ENCODE measurements at places on chromosomes 3 and 15.

DNA sequence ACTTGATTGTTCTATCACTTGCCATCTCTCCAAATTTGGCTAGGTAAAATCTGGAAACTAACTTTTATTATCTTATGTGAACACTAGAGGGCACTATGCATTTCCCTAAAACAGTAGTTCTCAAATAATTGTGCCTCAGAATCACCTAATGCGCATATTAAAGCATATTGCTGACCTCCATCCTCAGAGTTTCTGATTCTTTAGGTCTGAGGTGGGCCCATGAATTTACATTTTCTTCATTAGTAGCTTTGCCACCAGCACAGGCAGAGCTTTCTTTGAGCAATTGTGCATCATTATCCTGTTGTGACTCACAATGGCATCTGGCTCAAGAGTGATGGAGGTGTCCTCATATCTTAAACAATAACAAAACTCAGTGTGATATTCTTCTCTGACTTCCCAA, 17.5 kb upstream of the BCHE start:
- no peak for DNase-seq

- DNase-seq, result no peak
Observed at GRCh38 chr3:42654331-42655201, 1.1 kb downstream of the ZBTB47 start.

DNA sequence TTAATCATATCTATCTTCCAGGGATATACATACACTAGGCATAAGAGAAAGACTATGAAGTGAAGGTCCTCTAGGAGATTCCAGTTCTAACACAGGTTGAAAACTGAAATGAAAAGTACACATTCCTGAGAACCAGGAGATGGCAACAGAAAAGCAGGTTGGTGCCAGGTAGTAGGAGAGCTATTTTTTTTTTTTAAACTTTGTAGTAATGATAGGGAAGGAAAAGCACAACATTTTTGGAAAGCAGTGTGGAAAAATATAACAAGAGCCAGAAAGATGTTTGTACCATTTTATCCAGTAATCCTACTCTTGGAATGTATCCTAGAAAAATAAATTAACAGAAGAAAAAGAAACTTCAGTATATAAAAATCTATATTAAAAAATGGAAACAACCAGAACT, 189.9 kb downstream of the DTWD1 start:
- no peak for DNase-seq

GRCh38 chr15:98903377-98904018, 104.1 kb downstream of the PGPEP1L start:
- DNase-seq, result no peak

DNA sequence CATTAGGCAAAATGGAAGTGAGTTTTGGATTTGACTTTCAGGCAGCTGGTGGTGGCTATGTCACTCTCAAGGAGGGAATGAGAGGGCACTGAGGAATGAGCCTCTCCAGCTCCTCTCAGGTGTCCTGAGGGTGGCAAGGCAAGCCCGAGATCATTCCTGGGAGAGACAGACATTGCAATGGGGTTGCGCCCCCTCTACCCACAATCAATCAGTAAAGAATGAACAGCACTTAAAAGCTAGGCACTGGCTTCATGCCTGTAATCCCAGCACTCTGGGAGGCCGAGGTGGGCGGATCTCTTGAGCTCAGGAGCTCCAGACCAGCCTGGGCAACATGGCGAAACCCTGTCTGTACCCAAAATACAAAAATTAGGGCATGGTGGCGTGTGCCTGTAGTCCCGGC, 14.1 kb upstream of the SHF start:
- DNase-seq, result no peak

DNA sequence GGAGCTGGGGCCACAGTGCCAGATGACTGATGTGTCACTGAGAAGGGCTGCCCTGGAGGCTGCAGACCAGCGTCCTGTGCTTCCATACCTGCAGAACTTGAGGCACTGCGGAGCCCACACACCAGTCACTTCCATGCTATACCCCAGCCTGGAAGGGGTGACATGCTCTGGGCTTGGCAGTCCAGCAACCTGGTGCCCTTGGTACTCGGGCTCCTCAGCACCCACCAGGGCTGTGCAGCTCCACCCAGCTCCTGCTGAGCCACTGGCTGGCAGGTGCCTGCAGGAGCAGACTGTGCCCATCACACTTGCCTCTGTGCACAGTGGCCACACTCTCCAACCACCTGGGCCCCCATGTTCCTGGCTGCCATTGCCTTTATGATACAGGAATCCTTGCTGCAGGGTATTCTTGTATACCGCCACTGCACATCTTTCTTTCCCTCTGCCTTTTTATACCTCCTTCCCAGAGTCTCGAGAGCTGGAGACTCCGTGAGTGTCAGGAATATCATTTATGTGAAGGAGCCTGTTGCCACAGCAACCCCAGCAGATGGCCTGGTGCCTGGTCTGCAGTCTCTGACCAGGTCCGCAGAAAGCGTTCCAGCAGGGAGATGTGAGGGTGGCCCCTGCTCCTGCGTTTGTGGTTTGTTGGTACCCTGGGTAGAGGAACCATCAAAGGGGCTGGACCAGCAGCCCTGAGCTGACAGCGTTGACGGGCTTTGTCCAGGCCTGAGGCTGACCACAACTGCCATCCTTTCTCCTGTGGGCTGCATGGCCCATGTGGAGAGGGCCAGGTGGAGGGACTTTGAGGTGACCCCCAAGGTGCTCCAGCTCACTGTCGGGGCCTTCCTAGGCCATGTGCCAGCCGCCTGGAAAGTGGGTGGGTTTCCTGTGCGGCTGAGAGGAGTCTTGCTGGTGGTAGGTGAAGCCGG, 93.4 kb upstream of the PLXNA1 start:
- DNase-seq, result no peak

DNA sequence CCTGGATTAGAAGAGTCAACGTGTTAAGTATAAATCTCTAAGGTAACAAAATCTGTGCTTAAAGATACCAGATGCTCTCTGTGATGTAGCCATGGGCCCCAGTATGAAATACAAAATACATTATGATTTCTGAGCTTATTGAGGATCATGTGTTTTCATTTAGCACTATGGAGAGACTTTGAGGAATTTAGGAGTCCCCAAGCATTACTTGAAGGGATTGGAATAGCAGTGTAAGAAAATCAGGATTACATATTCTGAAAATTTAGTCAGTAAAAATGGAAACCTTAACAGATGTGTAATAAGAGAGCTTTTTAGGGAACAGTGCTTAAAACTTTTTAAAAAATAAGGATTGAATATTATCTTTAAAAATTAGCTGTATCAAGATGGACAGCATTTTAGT, 35.5 kb downstream of the ECT2 start:
- no peak for DNase-seq
